Vagina (tissue), 2 donors: ENCODE measurements at places on chromosomes 6 and 20.

DNA sequence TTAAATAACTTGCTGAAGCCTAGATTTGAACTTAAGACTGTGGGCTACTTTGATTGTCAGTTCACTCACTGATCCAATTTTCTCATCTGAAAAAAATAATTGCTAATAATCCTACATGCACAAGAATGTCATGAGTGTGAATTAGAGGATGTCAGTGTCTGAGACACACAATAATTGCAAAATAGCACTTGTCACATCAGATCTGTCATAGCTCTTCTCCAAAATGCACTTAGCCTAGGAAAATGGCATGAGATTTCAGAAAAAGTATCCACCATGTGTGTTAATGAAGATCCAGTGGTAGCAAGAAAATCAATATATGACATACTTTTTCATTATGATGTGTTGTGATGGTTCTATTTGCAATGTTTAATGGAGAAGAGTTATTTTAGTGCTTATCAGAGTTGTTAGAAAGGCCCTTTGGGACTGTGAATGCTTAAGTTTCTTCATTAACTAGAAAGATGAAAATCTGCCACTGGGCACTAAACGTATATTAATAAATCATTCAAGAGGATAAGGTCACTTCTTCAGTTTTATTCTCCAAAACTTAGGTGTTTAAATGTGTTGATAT, 786.2 kb downstream of the C6orf118 start:
- no peaks in the 10 kb centered on the region for H3K4me1 ChIP-seq
- H3K27me3 ChIP-seq, result no peaks in the 10 kb centered on the region
- no peak overlapping the region for H3K4me3 ChIP-seq
- no peaks in the 10 kb centered on the region for H3K36me3 ChIP-seq
- DNase-seq, result no peak

DNA sequence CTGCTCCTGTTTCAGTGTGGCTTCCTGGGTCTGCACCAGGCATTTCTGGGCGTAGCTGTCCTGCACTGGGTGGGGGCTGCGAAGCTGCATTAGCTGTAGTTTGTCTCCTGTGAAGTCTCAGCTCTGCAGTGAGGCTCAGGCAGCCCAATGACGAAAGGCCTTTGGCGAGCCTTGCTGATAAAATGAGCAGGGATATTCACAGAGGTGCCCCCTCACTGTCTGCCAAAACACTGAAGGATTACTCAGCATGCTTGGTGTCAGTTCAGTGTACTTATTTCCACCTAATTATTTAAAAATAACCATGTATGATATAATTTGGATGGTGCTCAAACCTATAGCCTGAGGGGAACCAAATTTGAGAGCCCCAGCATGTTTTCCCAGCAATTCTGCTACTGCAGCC, 73.5 kb downstream of the ECT2L start:
- H3K4me1 ChIP-seq, result no peaks in the 10 kb centered on the region
- no peaks in the 10 kb centered on the region for H3K27me3 ChIP-seq
- no peak overlapping the region for H3K4me3 ChIP-seq
- H3K36me3 ChIP-seq, result no peaks in the 10 kb centered on the region
- no peak for DNase-seq

DNA sequence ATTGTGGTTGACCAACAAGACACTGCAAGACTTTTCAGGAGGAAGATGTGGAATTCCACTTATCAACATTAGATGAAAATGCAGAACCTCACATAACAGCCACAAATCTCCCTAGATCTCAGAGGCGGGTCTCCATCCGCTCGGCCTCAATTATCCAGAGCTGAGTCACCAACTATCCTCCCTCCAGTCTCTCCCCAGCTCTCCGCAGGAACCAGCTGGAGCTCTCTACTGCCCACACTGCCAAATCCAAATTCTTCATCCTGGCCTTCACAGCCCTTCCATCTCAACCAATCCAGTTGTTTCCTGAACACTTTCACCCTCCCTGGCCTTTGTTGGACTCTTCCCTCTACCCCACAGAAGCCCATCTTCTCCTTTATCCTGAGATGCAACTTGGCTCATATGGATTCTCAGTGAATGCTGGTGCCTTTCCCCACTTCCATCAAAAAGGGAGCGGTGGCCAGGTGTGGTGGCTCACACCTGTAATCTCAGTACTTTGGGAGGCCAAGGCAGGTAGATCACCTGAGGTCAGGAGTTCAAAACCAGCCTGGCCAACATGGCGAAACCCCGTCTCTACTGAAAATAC, 3.5 kb upstream of the TGIF2 start:
- no peaks in the 10 kb centered on the region for H3K36me3 ChIP-seq
- H3K27ac ChIP-seq, result no peak overlapping the region
- H3K4me3 ChIP-seq, result no peak overlapping the region
- peaks cover 15% of the 10 kb centered on the region for H3K4me1 ChIP-seq
- DNase-seq, result no peak

DNA sequence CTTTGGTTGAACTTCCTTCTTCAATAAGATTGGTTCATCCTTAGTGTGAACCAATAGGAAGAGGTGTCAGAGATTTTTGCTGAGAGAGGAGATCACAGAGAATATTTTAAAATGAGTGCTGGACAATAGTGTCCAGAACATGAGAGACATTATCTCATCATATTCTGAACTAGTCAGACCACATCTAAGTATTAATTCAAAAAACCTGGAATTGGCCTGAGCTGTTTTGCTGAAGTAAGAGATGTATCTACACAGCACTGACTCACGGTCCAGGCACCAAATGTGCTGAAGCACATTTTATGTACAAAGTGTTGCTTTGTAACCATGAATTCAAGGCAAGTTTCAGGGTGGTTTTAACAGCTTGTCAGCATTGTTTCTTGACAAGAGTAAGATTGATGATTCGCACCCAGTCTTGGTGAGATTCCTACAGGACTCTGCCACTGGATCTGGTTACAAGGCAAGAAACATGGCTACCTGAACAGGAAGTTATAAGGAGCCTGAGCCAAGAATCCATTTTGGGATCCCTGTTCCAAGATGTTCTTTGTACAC, 178.2 kb upstream of the HEY2 start:
- no peaks in the 10 kb centered on the region for H3K4me1 ChIP-seq
- DNase-seq, result no peak
- no peaks in the 10 kb centered on the region for H3K27me3 ChIP-seq
- no peaks in the 10 kb centered on the region for H3K36me3 ChIP-seq
- H3K4me3 ChIP-seq, result no peak overlapping the region

DNA sequence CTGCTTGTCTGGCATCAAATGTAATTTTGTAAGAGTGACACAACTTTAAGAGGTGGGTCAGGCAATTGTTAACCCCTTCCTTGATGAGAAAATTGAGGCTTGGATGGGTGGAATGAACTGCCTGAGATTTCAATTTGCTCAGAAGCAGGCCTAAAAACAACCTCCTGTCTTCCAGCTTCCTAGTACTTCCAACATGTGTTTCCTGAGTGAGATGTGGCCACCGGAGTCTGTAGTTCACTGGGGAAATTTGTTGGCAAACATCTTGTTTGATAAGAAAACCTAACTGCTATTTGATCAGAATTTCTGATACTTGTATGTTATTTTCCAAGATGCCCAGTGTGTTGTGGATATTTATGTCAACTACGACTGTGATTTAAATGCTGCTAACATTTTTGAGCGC, 51.3 kb downstream of the ARFGEF2 start:
- no peaks in the 10 kb centered on the region for H3K36me3 ChIP-seq
- H3K4me3 ChIP-seq, result no peak overlapping the region
- no peaks in the 10 kb centered on the region for H3K4me1 ChIP-seq
- no peak for DNase-seq
- no peaks in the 10 kb centered on the region for H3K27me3 ChIP-seq
- H3K27ac ChIP-seq, result no peak overlapping the region

DNA sequence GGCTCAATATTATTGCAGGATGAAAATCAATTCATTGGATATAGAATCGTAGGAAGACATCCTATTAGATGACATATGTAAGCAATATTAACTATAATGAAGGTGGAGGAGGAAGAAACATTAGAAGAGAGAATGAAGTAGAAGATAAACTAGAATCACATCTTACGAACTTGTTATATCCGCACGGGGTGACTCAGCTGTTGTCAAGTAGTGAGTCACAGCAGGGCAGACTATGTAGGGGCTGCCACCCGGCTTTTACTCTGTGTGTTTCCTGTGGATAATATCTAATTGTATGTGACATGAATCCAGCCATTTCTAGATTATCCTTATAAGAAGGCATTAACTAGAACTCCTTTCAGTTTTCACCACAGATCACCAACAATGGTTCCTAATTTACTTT, 520.2 kb downstream of the DOK5 start:
- no peak overlapping the region for H3K4me3 ChIP-seq
- no peaks in the 10 kb centered on the region for H3K27me3 ChIP-seq
- H3K4me1 ChIP-seq, result no peaks in the 10 kb centered on the region
- no peaks in the 10 kb centered on the region for H3K36me3 ChIP-seq
- no peak for DNase-seq

GRCh38 chr6:65790666-65791065, 83.6 kb upstream of the EYS start:
- no peak for DNase-seq
- H3K27ac ChIP-seq, result no peak overlapping the region
- no peaks in the 10 kb centered on the region for H3K4me1 ChIP-seq
- H3K36me3 ChIP-seq, result no peaks in the 10 kb centered on the region
- no peaks in the 10 kb centered on the region for H3K27me3 ChIP-seq

DNA sequence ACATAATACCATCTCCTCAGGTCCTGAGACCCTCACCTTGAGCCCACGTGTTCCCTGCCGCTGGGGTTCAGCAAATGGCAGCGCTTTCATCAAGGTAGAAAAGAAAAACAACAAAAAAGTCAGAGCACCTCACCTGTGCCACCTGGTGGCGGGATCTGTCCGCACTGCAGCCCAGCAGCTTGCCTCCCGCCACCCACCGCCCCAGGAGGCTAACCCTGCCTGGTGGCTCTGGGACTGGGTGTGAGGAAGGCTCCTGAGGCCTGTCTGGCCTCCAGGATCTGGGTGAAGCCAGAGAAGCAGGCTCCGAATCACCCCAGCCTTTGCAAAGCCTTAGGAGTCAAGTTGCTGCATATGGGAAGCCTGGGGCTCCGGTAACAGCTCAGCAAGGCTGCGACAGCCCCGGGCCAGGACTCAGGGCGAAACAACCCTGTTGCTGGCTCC, 270.8 kb downstream of the BMP7 start:
- DNase-seq, result no peak
- H3K4me3 ChIP-seq, result no peak overlapping the region
- H3K4me1 ChIP-seq, result peaks cover 4% of the 10 kb centered on the region

- no peak for DNase-seq
- peaks cover 12% of the 10 kb centered on the region for H3K4me1 ChIP-seq
- H3K4me3 ChIP-seq, result no peak overlapping the region
Observed at GRCh38 chr6:113829696-113830045, 27.5 kb upstream of the MARCKS start.

DNA sequence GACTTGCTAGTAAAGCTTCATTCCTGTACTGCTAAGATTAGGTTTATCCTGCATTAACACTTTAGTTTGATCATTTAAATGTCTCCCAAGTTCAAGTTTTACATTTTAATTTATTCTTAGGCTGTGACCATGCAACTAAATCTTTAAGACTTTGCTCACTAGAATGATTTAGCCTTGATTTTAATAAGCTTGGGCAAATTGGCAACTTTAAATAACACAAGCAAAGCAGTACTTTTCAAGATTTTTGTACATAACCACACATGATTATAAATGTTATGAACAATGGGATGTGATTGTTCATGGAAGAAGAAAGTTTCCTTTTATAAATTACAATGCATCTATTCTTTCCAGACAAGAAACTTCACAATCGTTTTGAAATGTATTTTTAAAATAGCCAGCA, 948.0 kb upstream of the EPHA7 start:
- H3K4me3 ChIP-seq, result no peak overlapping the region
- H3K27ac ChIP-seq, result no peak overlapping the region
- H3K4me1 ChIP-seq, result no peaks in the 10 kb centered on the region
